ENCODE measurements at places on chromosomes 1 and 21.

- no peak for DNase-seq
These were observed 23.6 kb upstream of the KIRREL1 start for GRCh38 chr1:157969697-157970485.

GRCh38 chr1:230909974-230910754 is 41.8 kb upstream of the C1orf198 start:
- no peak for DNase-seq

DNA sequence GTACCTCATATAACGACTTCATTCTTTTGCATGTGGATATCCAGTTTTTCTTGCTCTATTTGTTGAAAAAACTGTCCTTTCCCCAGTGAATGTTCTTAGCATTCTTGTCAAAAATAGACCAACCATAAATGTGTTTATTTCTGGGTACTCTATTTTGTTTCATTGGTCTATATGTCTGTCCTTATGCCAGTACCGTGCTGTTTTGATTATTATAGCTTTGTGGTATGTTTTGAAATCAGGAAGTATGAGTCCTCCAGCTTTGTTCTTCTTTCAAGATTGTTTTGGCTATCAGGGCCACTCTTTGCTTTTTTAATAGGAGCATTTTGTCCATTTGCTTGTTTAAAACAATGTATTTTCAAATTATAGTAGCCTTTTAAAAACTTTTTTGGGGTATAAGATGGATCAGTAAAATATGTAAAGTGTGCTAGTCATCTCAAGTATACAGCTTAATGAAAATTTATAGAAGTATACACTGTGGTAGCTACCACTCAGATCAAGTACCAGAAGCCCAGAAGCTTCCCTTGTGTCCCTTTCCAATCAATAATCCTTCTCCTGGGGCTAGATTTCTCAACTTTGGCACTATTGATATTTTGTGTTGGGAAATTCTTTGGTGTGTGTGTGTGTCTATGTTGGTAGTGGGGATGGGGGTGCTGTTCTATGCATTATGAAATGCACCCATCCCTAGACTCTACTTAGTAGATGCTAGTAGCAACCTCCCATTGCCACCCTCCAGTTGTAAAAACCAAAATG is 16.8 kb downstream of the MROH7 start:
- no peak for DNase-seq

- DNase-seq: no peak
These were observed 205.7 kb upstream of the SAMSN1 start for GRCh38 chr21:14751602-14752344.

GRCh38 chr1:87683196-87683956 is 354.7 kb downstream of the LMO4 start:
- no peak for DNase-seq

- no peak for DNase-seq
These were observed 8.6 kb downstream of the KCNC4 start for GRCh38 chr1:110218739-110219138.
